Activated CD4-positive, alpha-beta T cell treated with anti-CD3 and anti-CD28 coated beads for 24 hours (primary cell): ENCODE measurements at places on chromosomes 7 and 10.

GRCh38 chr7:141665208-141666035 lies 36.5 kb downstream of the DENND11 start:
- no peak for DNase-seq

DNA sequence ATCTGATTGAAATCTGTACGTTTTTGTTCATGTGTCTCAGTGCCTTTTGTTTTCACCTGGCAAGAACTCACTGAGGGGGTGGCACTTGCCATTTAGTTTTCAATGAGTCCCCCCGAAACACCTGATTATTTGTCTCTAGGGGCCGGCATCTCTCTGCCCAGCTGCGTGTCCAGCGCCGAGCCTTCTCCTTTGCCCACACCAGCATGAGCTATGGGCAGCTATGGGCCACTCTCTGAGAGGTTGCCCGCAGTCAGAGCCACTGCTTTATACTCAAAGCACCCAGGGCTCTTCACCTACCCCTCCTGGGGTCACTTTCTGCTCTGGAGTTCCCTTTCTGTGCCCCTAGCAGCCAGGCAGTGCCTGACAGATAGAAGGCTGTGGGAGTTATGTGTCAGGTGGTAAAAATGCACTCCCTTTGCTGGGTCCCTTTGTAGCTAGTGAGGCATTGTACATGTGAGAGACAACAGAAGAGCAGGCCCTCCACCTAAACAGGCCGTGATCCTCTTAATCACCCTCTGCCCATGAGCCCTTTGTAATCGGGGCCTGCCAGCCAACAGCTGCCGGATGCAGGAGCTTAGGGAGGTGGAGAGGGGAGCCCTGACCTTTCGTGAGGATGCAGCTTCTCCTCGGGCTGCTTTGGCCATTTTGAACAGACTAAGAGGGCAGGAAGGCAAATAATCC lies 133.1 kb upstream of the NPS start:
- DNase-seq, result no peak

DNA sequence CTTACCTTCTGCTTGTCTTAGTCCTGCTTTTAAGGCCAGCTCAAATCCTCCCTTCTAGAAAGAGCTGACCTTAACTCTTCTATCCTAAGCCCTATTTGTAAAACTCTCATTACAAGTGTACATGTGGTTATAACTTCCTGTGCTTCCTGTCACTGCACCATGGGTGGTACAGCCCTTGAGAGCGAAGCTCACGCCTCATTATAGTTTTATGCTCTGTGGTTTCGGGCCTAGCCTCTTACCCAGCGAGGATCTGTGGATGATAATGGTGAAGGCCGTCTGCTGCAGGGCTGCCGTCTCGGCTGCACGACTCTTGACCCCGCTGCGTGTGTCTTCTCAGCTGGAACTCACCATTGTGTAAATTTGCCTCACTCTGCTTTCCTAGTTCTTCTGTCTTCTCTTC lies 74.6 kb downstream of the CUL1 start:
- no peak for DNase-seq

DNA sequence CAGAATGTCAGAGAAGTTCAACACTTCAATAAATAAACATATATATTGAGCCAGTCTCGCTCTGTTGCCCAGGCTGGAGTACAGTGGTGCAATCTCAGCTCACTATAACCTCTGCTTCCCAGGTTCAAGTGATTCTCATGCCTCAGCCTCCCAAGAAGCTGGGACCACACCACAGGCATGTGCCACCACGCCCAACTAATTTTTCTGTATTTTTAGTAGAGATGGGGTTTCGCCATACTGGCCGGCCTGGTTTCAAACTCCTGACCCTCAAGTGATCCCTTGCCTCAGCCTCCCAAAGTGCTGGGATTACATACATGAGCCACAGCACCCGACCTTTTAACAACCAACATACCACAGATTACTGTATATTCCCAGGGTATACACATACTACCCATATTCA lies 134.2 kb downstream of the JMJD1C start:
- DNase-seq, result no peak

DNA sequence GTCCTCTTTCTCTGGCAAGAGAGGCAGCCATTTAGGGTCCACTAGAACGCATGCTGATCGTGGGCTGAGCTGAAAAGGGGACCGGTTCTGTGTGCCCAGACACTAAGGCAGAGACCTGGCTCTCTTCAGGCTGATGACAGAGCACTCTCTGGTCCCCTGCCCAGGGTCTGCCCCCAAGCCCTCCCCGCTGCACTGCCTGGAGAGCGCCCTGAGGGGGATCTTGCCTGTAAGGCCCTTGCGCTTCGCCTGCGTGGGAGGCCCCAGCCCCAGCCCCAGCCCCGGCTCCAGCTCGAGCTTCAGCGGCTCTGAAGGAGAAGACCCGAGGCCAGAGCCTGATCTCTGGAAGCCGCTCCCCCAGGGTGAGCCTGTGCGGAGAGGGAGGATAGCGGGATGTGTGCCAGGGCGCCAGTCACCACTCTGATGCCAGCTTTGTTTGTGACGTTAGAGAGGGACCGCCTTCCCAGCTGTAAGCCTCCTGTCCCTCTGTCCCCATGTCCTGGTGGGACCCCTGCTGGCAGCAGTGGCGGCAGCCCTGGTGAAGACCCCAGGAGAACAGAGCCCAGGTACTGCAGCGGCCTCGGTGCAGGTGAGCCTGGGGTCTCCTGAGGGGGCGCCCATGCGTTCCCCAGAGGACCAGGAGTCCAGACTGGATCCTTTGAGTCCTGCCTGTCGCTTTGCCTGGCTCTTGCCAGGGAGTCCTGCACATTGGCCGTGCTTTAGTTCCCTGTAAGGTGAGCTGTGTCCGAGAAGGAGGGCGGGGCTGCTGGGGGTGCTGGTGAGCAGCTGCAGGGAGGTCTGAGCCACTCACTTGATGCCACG lies 43.2 kb downstream of the ZNF467 start:
- DNase-seq, result no peak

DNA sequence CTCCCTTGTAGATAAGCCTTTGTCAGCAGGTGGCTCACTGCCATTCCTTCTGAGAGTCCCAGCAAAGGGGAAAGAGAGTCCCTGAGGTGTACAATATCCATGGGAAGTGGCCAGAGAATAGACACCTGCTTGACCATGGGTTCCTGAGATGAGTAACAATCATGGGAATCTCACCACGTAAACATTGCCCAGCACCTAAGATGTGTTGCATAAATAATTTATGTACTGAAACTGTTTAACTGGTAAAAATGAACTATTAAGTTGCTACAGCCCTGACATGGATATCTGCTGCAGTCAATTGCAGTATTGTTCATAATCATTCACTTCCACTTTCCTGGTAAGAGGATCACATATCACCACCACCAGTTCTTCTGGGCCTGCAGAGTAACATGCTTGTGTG lies 123.8 kb upstream of the INHBA start:
- DNase-seq, result no peak

DNA sequence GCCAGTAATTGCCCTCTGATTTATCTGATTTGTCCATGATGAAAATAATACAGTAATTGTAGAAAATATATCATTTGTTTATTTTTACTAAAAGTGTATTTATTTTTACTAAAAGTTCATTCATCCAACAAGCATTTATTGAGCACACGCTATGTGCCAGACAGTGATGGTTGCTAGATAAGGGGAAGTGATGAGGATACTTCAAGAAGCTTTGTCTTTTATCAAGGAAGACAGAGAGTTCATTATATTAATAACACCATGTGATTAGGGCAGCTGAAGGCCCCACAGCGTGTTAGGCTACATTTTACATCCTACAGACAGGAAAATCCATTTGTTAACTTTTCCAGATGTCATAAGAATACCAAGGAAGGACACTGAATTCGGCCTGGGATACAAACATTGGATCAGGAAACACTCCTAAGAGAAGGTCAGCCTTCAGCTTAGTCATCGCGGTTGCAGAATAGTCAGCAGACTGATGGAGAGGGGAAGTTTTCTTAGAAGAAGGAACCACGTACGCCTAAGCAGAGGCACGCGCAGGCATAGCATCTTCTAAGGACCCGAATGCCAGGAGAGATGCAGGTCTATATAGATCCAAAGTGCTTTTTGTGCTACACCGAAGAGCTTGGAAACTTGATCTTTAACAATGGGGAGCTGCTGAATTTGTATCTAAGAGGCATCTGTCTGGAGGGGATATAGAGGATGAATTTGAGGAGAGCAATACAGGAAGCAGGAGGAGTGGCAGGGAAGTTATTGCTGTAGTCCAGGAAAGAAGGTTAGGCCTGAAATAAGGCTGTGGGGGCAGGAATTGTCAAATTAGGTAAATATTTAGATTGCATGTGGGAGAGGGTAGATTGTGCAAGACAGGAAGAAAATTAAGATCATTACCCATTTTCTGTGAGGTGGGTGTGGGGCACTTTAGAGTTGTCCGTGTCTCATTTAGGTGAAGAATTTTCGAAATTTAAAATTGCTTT lies 85.7 kb downstream of the LRGUK start:
- DNase-seq, result no peak

GRCh38 chr10:108445746-108446145 lies 1281.2 kb upstream of the SORCS1 start:
- no peak for DNase-seq

GRCh38 chr10:70981171-70981836 lies 92.9 kb upstream of the PCBD1 start:
- no peak for DNase-seq

DNA sequence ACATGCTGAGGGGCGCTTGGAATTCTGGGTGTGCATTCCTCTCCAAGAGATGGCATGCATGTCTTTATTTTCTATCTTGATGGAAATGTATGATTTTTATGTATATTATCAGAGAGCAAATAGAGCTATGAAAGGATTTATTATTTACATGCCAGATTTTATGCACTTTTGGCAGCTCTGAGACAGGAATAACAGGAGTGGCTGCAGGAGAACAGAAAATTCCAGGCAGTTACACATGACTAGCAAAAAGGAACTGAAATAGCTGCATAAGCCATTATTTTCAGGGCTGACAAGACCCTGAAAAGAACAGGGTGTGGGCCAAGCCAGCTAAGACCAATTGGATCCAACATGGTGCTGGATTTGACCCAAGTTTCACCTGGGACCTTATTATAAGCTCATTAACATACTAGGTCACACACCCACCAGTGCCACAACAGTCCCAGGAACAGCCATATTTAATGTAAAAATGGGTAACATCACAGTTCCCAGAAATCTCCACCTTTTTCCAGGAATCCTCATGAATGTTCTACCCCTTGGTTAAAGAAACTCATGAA lies 43.2 kb upstream of the ACSL5 start:
- DNase-seq, result no peak

GRCh38 chr7:133934262-133934976 lies 192.7 kb upstream of the LRGUK start:
- no peak for DNase-seq

DNA sequence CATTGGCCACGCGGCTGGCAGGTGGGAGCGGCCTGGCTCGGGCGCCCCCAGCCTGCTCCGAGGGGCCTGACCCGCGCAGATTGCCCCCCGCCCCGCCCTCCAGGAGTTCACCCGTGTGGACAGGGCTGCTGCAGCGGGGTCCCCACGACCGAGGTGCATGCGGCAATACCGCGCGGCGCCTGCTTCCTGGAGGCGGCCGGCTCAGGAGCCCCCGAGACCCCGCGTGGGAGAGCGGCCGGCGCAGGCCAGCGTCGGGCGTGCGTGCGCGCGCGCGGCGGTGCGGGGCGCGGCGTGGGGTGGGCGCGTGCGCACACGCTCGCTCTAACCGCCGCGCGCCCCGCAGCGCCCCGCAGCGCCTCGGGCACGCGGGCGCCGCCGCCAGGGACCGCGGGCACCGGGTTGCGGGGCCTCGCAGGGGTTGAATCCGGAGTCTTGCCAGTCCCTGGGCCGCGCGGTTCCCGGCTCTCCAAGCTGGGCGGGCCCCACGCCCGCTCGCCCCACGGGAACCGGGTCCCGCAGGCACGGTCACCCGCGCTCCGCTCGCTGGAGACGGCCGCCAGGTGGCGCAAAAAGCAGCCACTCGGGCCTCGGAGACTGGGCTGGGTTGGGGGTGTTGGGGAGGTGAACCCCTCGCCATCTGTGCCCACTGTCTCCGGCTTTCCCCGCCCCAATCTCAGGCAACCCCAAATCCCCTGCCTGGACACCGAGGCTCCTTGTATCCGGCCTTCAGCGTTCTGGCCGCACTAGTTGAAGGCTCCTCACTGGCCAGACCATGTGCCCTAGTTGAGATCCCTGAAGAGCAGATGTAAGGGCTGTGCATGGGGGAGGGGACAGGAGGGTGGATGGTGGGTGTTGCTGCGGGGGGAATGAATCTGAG lies 1.3 kb upstream of the ACHE start:
- no peak for DNase-seq

DNA sequence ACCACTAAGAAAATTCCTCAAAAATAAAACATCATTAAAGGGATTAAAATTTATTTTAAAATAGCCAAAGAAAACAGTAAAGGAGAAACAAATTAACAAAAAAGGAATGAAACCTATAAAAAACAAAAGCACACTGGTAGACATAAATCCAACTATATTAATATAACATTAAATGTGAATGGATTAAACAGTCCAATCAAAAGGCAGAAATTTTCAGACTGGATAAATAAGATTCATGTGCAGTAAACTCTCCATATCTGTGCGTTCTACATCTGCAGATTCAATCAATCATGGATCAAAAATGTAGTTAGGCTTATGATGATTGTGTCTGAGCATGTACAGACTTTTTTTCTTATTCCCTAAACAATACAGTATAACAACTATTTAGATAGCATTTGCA lies 42.6 kb downstream of the ZNF518A start:
- DNase-seq, result no peak

- no peak for DNase-seq
Observed at GRCh38 chr7:155357573-155358041, 59.9 kb downstream of the INSIG1 start.

DNA sequence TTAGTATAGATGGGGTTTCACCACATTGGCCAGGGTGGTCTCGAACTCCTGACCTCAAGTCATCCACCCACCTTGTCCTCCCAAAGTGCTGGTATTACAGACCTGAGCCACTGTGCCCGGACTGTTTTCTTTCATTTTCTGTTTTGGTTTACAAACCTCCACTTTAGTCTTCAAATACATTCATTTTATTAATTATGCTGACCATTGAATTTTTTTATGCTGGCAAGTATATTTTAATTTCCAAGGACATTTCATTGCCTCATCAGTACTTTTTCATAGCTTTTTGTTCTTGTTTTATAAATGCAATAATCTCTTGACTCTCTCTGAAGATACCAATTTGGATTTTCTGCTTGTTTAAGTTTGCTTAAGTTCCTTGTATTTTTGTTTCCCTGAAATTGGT lies 170.5 kb downstream of the CACNB2 start:
- no peak for DNase-seq

DNA sequence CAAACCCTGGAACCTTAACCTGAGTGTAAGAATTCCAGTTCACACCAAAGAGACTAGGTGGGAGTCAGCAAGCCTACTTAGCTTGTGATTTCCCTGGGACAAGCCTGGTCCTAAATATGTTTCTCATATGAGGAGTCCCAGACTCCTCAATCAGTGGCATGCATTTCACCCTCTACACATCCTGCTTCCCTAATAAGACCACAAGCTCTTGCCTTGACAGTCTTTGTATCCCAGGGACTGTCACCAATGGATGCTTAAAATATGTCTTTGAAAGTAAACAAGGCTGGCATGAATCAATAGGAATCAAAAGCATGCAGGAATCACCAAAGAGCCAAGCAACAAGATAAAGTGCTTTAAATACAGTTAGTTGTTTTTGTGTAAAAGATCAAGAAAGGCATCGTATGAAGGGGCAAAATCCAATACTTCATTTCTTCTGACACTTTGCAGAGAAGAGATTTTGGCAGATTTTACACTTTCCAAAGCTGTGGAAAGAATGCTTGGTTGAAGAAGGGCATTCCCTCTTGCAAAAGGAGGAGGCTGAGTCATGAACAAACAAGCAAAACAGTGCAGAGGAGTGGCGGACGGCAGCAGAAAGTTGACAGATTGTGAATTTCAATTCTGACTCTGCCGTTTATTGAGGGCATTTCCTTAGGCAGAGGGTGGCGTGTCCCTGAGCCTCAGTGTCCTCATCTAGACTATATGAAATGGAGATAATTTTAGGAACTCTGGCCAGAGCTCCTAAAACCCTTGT lies 8.5 kb upstream of the NFE2L3 start:
- DNase-seq, result no peak
